ENCODE measurements at places on chromosomes 16 and 17. TPM values are rescaled to one million over a fixed set of nuclear protein-coding genes. Genes with fewer than 3 reads are reported as not detected.

GRCh38 chr17:42744283-42744805 is 496 bp downstream of the EZH1 start:
- peak; percentile 18 for DNase-seq

GRCh38 chr17:44555099-44555498 is 2.2 kb upstream of the FZD2 start:
- DNase-seq = no peak

- peak; percentile 82 for DNase-seq
Measured at GRCh38 chr17:8409966-8410882, 12.6 kb upstream of the RNF222 start.

- no peak for DNase-seq
Measured at GRCh38 chr17:66491665-66492064, 189.3 kb downstream of the PRKCA start.

GRCh38 chr17:47286198-47286914 is 32.7 kb downstream of the ITGB3 start:
- no peak for DNase-seq

DNA sequence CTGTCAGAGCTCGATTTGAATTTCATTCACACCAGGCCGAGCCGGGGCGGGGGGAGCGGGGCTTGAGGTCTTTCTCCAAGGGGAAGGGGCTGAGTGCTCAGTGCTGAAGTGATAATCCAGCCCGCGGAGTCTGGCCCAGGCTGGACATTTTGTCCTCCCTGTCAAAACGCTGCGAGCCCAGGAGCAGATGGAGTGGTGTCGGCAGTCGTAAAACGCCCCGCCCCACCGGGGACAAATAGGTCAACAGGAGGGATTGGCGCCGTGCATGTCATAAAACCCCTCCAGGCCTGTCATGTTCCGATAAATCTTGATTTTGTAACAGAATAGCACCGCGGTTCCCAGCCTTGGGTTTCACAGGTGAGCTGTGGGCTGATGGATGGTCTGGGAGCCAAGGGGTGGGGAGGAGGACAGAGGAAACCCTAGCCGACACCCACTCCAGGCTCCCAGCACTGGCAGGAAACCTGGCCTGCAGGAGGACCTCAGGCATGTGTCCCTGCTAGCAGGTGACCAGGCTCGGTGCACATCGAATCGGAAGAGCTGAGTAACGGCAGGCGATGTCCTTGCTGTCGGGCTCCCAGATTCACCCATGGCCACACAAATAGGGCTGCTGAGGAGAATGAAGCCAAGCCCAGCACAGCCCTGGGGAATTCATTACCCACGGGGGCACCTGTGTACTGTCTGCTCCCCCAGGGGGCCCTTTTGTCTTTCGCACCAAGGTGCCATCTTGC is 341.4 kb downstream of the FOXL1 start:
- DNase-seq = no peak

DNA sequence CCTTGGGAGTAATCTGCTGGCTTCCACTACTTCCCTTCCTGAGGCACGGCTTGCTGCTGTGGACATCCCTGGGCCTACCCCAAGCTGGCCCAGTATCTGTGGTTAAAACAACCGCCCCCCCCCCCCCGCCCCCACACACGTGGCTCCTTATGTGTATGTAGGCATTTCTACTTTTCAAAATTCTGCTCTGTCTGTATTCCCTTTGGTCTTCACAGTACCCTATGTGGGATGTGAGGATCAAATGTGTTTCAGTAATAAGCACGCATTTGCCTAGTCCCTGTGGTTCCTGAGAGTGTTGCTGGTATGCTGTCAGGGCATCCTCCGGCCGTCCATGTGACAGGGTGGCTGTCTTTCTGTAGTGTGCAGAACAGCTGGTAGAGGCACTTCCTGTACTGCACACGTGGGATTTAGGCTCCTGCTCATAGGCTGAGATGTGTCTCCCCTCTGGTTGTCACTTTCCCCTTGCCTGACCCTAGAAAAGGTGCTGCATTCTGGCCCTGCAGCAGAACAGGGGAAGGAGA is 2.2 kb downstream of the NT5M start:
- DNase-seq = peak; percentile 79

- DNase-seq = no peak
Measured at GRCh38 chr17:38889745-38890409, 20.0 kb downstream of the LASP1 start.

DNA sequence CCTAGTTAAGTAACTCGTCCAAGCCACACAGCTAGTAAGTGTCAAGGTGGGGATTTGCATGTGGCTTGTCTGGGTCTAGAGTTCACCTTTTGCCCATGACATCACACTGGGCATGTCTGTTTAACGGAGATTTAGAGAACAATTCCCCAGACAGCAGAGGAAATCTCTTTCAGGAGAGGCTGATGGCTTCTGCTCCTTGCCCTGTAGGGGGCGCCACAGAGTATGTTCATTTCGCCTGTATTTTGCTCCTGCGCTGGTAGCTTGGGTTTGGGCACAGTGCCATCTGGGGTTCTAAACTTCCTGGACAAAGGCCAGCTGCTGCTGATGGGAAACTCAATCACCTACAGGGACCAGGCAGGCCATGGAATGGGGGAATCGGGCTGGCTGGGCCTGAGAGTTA is 20.4 kb downstream of the OTOA start:
- DNase-seq = no peak

DNA sequence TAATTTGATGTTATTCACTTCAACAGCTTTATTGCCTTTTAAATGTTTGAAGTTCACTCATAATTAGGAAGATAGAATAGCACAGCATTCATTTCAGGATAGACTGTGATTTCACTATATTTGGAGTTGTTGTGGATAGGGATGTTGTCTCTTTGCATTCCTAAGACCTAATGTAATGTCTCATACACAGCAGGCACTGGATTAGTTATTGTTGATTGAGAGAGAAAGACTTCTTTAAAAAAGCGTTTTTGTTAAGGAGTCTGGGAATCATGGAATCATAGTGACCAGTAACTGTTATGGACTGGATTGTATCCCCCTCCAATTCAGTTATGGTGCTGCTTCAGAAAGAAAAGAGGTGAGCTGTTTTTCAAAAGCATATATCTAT is 122.0 kb downstream of the USP22 start:
- no peak for DNase-seq

GRCh38 chr16:26599785-26600104 is 467.0 kb upstream of the C16orf82 start:
- DNase-seq = no peak

- DNase-seq = no peak
Measured at GRCh38 chr17:76262732-76263344, 2.3 kb upstream of the UBALD2 start.

DNA sequence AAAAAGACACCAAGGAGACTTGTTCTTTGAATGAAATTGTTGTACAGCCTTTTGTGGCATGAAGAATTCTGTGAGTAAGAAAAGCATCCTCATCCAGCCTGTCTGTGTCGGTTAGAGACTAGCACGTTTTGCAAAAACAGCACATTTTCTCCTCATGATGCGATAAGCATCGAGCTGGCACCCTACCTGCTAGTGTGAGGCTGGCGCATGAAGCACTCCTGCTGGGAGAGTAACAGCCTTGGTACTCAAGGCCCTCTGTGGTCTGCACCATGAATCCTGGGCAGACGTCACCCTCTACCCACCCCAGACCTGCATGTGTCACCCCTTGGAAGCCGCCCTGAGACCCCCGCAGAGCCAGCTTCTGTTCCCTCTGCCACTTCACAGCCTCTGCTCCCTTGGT is 92.6 kb upstream of the TMEM132E start:
- DNase-seq = no peak

- DNase-seq = no peak
Measured at GRCh38 chr16:78993346-78993745, 607.2 kb downstream of the MAF start.

DNA sequence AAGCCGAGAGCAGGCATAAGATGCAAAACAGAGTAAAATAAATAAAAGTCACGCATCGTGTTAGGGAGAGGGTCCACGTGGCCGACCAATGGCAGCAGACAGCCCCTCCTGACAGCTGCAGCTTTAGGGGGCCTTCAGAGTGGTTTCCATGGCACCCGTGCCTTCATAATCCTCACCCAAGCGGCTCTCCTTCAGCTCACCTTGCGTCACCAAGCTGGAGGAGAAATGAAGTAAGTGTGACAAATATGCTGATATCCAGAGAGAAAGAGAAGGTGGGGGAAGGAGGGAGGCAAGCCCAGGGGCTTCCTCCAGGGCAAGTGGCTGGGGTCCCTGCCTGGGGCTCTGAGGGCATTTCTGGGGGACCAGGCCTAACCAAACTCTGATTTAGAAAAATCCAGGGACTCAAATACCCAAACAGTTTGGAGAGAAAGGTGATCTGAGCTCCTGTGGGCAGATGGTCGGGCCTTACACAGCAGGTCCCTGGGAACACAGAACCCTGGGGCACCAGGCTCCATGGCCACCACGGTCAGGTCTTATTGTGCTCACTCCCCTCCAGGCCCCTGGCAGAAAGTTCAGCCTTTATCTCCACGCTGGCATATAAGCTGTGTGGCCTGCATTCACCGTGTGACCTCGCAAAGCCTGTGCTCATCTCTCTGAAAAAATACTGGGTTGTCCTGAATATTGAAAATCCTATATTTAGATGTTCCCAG is 80.7 kb upstream of the TNRC6C start:
- DNase-seq = no peak

DNA sequence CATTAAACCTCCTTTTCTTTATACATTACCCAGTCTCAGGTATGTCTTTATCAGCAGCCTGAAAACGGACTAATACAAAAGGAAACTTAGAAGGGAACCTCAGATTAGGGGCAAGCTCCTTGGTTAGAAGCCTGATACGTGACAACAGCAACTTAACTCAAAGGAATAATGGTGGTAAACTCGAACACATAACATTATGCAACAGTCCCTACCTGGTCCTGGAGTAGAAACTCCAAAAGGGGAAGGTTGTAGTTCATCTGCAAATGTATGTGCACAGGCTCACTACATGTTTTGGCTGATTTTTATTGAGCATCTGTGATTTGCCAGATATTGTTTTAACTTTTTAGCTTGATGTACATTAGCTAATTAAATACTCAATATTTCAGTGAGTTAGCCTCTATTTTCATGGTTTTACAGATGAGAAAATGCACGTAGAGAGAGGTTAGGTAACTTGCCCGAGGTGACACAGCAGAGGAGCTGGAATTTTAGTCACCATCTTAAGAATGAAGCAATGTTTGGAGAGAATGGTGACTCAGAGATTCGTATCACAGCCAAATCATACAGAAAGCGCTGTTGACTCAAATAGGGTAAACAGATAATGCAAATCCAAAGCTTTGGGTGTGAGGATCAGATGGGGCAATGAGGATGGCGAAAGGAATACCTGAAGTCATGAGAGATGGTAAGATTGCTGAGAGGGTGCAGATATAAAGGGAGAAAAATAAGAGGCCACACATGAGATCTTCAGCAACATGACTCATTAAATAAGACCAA is 194.9 kb upstream of the RBFOX1 start:
- DNase-seq = no peak

GRCh38 chr16:47069841-47070584 is 73.7 kb downstream of the NETO2 start:
- no peak for DNase-seq

- no peak for DNase-seq
Measured at GRCh38 chr17:2885733-2886132, 89.5 kb downstream of the RAP1GAP2 start.

- DNase-seq = no peak
Measured at GRCh38 chr17:19372011-19372370, 6.3 kb upstream of the MAPK7 start.

GRCh38 chr17:4509923-4510617 is 11.4 kb downstream of the SPNS2 start:
- no peak for DNase-seq

GRCh38 chr17:1961189-1961588 is 63.9 kb downstream of the RTN4RL1 start:
- no peak for DNase-seq

The CRHR1 gene
- total RNA-seq = 0.05 TPM

The PPY gene
- total RNA-seq = 0.33 TPM

The CHRNE gene
- 0.24 TPM for total RNA-seq

The HP gene
- total RNA-seq = 5.3 TPM

The GPR142 gene
- 0.09 TPM for total RNA-seq

The AIPL1 gene
- total RNA-seq = 0.05 TPM

The GINS2 gene
- total RNA-seq = 23.2 TPM

The ZNF319 gene
- total RNA-seq = 1.7 TPM

The TBC1D3H gene
- total RNA-seq = 0.05 TPM

The ALOX12B gene
- 0.42 TPM for total RNA-seq

The CCL17 gene
- total RNA-seq = 32.6 TPM

Data from thymus (tissue), 14 donors.